ENCODE measurements at places on chromosomes 3 and 15. TPM values are rescaled to one million over a fixed set of nuclear protein-coding genes. Genes with fewer than 3 reads are reported as not detected.

Gene SNRPN
- total RNA-seq: 105 TPM

Gene KBTBD12
- 25.0 TPM for total RNA-seq

Gene GOLGA8O
- total RNA-seq: not detected

Gene ENTPD3
- total RNA-seq: 0.38 TPM

Gene CMTM8
- total RNA-seq: 0.97 TPM

Gene CLDN1
- total RNA-seq: not detected

DNA sequence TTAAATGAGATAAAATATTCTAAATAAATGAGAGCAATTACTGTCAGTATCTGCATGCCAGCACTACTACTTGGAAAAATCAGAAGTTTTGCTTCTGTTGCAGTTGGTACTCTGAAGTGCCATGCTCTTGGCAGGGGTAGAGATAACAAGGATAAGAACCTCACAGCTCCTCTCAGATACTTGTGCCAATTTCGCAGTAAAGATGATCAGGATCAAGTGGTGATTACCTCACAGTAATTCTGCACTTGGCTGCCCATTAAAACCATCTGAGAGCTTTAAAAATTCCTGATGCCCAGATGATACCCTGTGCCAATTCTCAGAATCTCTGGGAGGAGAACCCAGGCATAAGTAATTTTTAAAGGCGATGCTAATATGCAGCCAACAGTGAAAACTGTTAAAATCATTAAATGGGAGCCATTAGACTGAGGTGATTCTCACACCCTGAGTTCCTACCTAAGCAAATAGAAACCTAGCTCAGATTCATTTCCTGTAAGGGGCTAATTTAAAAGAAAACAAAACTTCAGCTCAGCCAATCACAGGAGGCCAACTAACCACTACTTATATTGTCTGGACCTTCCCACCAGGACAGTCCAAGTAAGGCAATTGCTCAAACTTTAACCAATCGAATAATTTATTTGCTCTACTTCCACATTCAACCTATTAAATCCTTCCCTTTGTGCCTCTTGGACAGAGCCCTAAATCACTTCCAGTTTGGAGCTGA lies 171.2 kb downstream of the KCNMB2 start:
- H3K27me3 ChIP-seq: no peaks in the 10 kb centered on the region
- no peaks in the 10 kb centered on the region for H3K4me1 ChIP-seq
- no peak overlapping the region for H3K27ac ChIP-seq

GRCh38 chr3:49867871-49868321 lies 1.8 kb downstream of the CAMKV start:
- no peak for DNase-seq
- H3K27ac ChIP-seq: no peak overlapping the region
- H3K4me1 ChIP-seq: no peaks in the 10 kb centered on the region
- H3K36me3 ChIP-seq: no peaks in the 10 kb centered on the region
- no peak overlapping the region for H3K4me3 ChIP-seq
- H3K27me3 ChIP-seq: peaks cover 33% of the 10 kb centered on the region

GRCh38 chr15:92365906-92366305 lies 27.8 kb upstream of the ST8SIA2 start:
- no peak overlapping the region for H3K27ac ChIP-seq
- H3K4me3 ChIP-seq: no peak overlapping the region

DNA sequence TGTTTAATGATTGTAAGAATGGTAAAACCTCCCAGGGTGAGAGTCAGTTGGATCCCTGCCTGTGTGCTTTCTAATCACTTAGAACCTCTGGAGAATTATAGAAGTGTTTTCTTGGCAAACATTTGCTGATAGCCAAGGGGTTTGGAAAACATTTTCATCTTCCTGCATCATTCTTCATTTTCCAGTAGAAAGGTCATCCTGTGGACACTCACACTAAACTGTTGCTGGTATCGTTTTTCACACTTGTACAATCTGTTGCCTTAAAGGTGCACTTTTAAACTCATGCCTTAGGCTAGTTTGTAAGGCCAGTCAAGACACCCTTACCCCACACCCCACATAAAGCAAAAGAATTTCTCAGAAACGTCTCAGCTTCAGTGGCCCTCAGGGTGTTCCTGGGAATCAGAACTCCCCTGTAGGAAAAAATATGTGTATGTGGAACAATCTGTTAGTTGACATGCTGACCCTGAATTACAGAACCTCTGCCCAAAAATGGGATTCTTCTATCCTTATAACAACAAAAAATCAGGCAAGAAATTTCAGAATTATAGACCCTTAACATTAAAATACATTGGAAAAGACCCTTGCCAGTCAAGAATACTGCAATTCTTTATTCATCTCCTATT lies 5.8 kb upstream of the PLD1 start:
- DNase-seq: no peak
- H3K27ac ChIP-seq: no peak overlapping the region
- no peaks in the 10 kb centered on the region for H3K36me3 ChIP-seq
- H3K4me1 ChIP-seq: no peaks in the 10 kb centered on the region
- H3K27me3 ChIP-seq: no peaks in the 10 kb centered on the region

- no peak overlapping the region for H3K4me3 ChIP-seq
- peak; percentile 45 for DNase-seq
- no peak overlapping the region for H3K27ac ChIP-seq
- H3K36me3 ChIP-seq: no peaks in the 10 kb centered on the region
Observed at GRCh38 chr3:197394464-197395321, 96.3 kb upstream of the DLG1 start.

GRCh38 chr3:136464502-136464901 lies 214.4 kb downstream of the PCCB start:
- H3K27me3 ChIP-seq: no peaks in the 10 kb centered on the region
- H3K27ac ChIP-seq: no peak overlapping the region
- DNase-seq: no peak
- no peak overlapping the region for H3K4me3 ChIP-seq
